ENCODE measurements at places on chromosomes 4 and X. TPM values are rescaled to one million over a fixed set of nuclear protein-coding genes. Genes with fewer than 3 reads are reported as not detected.

Gene GATB
- polyA plus RNA-seq, result 59.8 TPM

Gene SPIN3
- polyA plus RNA-seq, result 9.1 TPM

Gene PPID
- polyA plus RNA-seq, result 95.6 TPM

Gene TRIM61
- polyA plus RNA-seq, result 2.7 TPM

Gene SULT1E1
- 14.5 TPM for polyA plus RNA-seq

Gene ADGRG4
- polyA plus RNA-seq, result 0.07 TPM

DNA sequence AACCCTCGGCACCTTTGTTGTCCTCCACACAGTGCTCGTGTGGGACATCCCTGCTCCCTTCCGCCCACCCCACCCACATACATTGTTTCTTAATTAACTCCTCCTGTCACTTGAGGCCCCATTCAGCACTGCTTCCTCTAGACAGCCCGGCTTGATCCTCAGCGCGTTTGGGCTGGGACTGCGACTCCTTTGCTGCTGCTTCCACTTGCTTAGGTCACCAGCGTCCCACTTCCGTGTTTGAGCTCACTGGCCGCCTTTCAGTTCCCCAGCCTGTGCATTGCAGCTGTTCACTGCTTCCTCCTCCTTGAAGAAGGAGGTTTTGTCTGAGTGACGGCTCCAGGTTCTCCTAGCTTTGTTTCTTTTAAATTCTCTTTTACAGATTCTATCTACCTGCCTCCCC, 16.1 kb downstream of the RNF4 start:
- H3K4me3 ChIP-seq, result no peak overlapping the region
- H3K27me3 ChIP-seq, result no peaks in the 10 kb centered on the region
- DNase-seq, result peak; percentile 73
- H3K27ac ChIP-seq, result no peak overlapping the region
- H3K36me3 ChIP-seq, result no peaks in the 10 kb centered on the region

- no peak overlapping the region for H3K27ac ChIP-seq
- H3K36me3 ChIP-seq, result no peaks in the 10 kb centered on the region
- H3K4me3 ChIP-seq, result no peak overlapping the region
- H3K4me1 ChIP-seq, result no peaks in the 10 kb centered on the region
- DNase-seq, result peak; percentile 60
- H3K27me3 ChIP-seq, result peaks cover 11% of the 10 kb centered on the region
Measured at GRCh38 chrX:63250253-63250868, 100.8 kb downstream of the SPIN4 start.

- no peaks in the 10 kb centered on the region for H3K27me3 ChIP-seq
- H3K27ac ChIP-seq, result no peak overlapping the region
- no peaks in the 10 kb centered on the region for H3K4me1 ChIP-seq
- H3K4me3 ChIP-seq, result no peak overlapping the region
Measured at GRCh38 chrX:129576539-129576938, 36.5 kb downstream of the OCRL start.

DNA sequence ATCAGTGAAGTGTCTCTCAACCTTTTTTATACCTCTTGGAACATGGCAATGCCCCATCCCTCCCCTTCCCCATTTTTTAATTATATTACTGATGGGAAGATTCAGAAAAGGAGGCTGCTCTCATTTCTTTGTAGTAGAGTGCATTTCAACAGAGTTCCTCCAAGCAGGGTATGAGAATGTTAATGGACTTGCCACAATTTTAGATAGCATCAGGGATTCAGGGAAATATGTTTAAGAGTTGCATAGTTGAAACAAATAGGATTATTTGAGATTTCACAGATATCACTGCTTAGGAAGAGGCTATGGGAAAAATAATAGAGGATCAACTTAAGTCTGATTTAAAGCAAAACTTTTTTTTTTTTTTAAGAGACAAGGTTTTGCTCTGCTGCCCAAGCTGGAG, 46.2 kb downstream of the DIPK2B start:
- H3K4me1 ChIP-seq, result peaks cover 4% of the 10 kb centered on the region
- no peaks in the 10 kb centered on the region for H3K36me3 ChIP-seq
- H3K27me3 ChIP-seq, result peaks cover 5% of the 10 kb centered on the region
- no peak for DNase-seq
- no peak overlapping the region for H3K4me3 ChIP-seq

DNA sequence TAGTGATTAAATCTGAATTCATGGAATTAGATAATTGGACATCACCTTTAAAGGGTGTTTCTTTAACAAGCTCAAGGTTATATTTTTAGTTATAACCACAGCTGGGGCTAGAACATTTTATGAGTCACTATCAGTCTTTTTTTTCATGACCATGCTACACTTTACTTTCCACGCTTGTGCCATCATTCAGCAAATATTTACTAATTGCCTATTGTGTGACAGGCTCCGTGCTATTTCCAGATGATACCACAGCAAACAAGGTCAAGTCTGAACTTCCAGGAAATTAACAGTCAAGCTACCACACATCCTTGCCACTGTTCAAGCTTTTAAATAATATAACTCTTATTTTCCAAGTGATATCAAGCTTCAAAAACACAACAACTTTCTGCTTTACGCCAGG, 16.5 kb downstream of the SPANXN3 start:
- no peaks in the 10 kb centered on the region for H3K27me3 ChIP-seq
- no peak overlapping the region for H3K27ac ChIP-seq
- no peaks in the 10 kb centered on the region for H3K4me1 ChIP-seq
- H3K36me3 ChIP-seq, result no peaks in the 10 kb centered on the region
- DNase-seq, result no peak
- H3K4me3 ChIP-seq, result no peak overlapping the region

DNA sequence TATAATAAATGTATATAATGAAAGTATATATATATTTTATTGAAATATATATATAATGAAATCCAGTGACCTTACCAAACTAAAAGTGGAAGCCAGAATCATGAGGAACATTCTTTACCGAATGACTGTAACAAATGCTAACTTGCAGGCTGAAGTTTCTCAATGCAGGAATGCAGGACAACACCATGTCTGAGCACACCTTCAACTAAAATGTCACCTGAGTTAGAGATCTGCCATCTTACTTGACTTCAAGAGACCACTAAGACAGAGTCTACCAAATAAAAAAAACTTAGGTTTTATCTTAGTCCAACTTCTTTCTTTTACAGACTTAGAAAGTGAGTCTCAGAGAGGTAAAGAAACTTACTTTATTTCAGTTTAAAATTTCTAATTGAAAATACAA, 176.2 kb downstream of the FSTL5 start:
- H3K36me3 ChIP-seq, result no peaks in the 10 kb centered on the region
- H3K4me1 ChIP-seq, result no peaks in the 10 kb centered on the region
- no peaks in the 10 kb centered on the region for H3K27me3 ChIP-seq
- H3K27ac ChIP-seq, result no peak overlapping the region
- H3K4me3 ChIP-seq, result no peak overlapping the region

- H3K27ac ChIP-seq, result no peak overlapping the region
- H3K4me3 ChIP-seq, result no peak overlapping the region
- H3K4me1 ChIP-seq, result no peaks in the 10 kb centered on the region
- no peaks in the 10 kb centered on the region for H3K36me3 ChIP-seq
Measured at GRCh38 chrX:6777238-6778002, 242.5 kb upstream of the VCX3A start.

DNA sequence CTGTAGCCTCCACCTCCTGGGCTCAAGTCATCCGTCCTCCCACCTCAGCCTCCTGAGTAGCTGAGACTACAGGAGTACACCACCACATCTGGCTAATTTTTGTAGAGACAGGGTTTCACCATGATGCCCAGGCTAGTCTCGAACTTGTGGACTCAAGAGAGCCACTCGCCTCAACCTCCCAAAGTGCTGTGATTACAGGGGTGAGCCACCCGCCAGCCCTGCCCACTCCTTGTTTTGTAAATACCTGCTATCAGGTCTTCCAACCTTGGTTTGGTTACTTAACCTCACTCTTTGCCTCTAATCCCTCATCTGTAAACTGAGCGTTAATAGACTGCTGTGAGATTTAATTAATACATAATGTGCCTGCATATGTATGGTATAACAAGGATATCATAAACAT, 803 bp downstream of the CNGA1 start:
- no peak overlapping the region for H3K27ac ChIP-seq
- peaks cover 16% of the 10 kb centered on the region for H3K4me1 ChIP-seq

DNA sequence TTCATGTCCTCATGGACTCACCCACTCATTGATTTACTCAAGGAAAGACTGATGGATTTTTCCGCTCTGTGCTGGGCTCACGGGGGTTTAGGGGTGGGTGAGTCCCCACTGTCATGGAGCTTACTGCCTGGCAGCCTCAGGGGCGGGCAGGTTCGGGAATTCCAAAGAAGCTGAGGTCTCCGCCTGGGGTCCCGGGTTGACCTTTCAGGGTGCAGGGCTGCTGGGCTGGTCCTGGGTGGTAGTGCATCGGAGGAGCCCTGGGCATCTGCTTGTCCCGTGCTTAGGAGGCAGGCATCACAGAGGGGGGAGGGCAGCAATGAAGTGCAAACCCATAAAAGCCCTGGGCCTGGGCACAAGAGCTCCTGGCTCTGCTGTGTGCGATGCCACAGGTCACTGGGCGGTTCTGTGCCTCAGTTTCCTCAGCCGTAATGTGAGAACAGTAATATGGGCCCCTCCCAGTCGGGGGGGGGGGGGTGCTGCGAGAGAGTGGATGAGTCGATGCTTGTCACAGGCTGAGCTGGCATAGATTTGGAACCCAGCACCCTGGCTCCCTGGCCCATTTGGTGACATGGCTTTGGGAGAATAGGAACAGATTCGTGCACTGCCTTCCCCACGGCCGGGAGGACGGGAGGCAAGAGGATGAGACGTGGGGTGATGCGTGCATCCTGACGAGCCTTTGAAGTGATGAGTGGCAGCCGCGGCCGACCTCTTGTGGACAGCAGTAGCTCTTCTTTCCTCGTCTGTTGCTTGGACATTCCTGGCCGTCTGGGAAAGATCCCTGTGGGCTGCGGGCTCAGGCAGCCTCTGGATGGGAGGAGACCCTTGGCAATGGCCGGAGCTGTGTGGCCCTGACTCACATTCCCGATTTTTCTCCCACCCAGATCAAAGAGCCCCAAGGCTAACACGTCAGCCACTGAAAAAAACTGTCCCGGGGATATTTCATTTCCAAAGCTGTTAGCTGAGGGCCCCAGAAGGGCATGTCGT, 42.0 kb downstream of the PSAPL1 start:
- no peaks in the 10 kb centered on the region for H3K36me3 ChIP-seq
- no peak overlapping the region for H3K4me3 ChIP-seq
- no peak overlapping the region for H3K27ac ChIP-seq
- no peak for DNase-seq
- no peaks in the 10 kb centered on the region for H3K4me1 ChIP-seq
- H3K27me3 ChIP-seq, result peaks cover 7% of the 10 kb centered on the region
